Bronchial epithelial cell (primary cell): ENCODE measurements at places on chromosomes 6 and 20.

- DNase-seq: no peak
Observed at GRCh38 chr6:68761985-68762384, 126.9 kb downstream of the ADGRB3 start.

DNA sequence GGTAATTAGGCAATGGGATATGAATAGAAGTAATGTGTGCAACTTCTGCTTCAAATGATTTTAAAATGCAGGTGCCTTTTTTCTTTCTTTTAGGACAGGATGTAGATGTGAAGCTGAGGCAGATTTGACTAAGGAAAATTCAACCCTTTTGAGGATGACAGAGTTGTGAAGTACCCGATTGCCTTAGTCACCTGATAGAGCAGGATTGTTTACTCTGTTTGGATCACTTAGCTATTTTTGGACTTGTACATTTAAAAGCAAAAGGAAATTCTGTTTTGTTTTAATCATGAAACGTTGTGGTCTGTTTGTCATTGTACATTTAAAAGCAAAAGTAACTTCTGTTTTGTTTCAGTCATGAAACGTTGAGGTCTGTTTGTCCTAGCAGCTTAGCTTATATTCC, 143.4 kb downstream of the FAM83B start:
- peak; percentile 70 for DNase-seq

- peak; percentile 66 for DNase-seq
Observed at GRCh38 chr6:9250852-9251251, 815.5 kb upstream of the SLC35B3 start.

DNA sequence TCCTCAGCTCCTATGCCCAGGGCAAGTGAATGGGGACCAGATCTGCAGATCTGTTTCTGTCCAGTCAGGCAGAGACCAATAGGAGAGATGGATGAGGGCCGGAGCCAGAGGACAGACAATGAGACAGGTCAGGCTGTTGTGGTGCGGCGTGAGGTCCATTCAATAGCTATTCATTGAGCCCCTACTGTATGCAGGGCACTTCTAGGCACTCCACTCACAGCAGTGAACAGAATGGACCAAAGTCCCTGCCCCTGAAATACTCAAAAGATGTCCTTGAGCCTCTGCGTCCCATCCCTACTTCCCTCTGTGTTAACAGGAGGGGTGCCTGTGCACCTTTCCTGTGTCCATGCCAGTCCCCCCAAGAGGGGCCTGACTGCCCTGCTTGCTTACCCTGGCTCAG, 8.5 kb upstream of the TULP1 start:
- no peak for DNase-seq

DNA sequence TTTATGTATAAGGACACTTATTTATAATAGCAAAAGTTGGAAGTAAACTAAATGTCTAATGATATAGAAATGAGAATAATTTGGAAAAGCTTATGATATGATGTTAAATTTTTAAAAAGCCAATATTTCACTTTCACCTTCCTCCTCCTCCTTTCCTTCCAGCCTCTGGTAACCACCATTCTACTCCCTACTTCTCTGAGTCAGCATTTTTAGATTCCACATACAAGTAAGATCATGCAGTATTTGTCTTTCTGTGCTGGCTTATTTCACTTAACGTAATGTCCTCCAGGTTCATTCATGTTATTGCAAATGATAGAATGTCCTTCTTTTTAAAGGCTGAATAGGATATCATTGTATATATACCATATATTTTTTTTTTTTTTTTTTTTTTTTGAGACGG, 180.2 kb downstream of the RNF144B start:
- peak; percentile 17 for DNase-seq

DNA sequence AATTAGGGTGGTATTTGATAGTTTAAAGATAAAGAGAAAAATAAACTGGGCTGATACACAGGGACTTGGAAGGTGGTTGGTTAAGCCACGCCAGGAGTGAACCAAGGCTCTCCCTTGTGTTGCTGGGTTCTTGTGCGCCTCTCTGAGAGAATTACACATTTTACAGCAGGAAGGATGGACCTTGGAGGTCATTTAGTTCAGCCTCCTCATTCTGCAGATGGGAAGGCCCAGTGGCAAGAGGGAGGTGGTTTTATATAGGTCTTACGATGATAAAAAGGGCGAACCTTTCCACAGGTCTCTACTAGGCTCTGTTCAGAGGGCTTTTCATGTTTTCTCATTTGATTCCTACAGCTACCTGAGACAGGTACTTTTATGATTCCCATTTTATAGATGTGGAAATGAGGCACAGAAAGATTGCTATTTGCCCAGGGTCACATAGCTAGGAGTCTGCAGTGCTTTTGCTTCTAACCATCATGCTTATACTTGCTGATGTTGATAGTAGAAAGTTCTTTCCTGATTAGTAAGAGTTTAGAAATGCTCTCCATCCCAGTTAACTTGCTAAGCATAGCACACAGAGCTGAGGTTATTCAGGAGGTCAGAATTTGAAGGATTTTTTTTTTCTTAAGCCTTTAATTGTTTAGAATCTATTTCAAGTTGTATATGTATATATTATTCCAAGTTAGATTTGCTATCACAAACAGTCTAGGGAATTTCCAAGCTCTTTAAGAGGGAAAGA, 12.8 kb downstream of the HIVEP1 start:
- peak; percentile 87 for DNase-seq

- DNase-seq: no peak
Observed at GRCh38 chr6:152404086-152404857, 232.9 kb downstream of the SYNE1 start.

DNA sequence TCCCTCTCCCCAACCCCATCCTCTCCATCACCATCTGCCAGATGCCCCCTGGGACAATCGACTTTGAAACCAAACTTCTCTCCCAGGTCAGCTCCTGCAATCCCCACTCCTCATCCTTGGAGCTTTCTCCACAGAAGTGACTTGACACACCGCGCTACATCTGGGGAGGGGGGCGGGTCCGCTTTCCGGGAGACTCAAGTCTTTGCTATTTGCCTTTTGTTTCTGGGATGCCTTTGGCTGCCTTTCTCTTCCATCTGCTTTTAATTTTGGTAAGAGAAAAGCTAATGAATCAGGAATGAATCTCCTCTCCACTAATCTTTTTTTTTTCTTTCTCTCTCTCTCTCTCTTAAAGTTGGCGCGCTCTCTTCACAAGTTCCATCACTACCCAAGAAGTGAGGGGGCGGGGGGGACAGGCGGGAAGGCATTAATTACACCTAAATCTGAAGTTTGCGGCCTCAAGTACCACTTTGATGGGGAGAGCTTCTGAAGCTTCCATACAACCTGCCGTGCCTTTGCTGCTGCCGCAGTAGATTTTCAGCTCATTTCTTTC, 664 bp upstream of the TPBG start:
- peak; percentile 53 for DNase-seq

DNA sequence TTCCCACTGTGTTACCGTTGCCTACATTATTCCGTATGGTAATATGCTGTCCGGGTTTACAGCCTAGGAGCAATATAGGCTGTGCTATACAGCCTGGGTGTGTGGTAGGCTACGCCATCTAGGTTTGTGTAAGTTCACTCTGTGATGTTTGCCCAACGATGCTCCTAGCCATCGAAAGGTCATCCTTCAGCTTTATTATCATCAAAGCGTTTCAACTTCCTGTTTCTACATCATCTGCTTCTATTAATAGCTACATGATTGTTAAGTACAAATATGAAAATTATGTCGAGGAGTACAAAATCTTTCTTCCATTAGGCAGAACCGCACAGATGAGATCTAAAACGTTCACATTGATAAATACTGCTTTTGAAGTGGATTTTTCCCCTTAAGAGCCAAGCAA, 69.9 kb downstream of the PPP1R14C start:
- no peak for DNase-seq

- no peak for DNase-seq
Observed at GRCh38 chr20:37927410-37928095, 24.6 kb downstream of the VSTM2L start.

DNA sequence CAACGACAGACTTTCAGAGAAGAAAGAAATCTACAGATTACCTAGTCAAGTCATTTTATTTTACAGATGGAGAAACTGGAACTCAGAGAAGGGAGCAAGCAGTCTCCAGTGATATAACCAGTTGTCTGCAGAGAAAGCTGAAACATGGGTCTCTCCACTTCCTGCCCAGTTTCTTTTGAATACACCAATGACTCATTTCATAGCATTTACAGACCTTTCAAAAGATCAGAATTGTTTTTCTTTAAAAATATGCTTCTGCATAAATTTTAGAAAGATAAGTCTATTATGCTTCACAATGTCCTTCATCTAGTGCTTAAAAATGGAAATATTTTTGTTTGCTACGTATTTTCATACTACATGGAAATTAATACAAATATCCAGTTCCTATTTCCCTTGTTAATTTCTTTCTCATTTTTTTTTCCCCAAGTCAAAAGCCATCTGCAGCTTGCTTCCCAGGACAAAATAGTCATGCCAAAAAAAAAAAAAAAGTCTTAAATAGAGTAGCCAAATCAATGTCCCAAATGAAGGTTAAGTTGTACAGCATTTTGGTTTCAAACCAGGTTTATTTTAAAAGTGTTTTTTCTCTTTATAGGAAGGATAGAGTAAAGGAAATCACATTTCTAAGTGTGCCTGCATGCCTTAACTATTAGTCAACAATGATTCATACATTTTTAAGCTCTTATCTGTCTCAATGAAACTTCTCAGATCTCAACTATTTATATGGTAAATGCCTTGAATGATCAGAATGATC, 36.9 kb downstream of the ARHGAP18 start:
- DNase-seq: peak; percentile 89

DNA sequence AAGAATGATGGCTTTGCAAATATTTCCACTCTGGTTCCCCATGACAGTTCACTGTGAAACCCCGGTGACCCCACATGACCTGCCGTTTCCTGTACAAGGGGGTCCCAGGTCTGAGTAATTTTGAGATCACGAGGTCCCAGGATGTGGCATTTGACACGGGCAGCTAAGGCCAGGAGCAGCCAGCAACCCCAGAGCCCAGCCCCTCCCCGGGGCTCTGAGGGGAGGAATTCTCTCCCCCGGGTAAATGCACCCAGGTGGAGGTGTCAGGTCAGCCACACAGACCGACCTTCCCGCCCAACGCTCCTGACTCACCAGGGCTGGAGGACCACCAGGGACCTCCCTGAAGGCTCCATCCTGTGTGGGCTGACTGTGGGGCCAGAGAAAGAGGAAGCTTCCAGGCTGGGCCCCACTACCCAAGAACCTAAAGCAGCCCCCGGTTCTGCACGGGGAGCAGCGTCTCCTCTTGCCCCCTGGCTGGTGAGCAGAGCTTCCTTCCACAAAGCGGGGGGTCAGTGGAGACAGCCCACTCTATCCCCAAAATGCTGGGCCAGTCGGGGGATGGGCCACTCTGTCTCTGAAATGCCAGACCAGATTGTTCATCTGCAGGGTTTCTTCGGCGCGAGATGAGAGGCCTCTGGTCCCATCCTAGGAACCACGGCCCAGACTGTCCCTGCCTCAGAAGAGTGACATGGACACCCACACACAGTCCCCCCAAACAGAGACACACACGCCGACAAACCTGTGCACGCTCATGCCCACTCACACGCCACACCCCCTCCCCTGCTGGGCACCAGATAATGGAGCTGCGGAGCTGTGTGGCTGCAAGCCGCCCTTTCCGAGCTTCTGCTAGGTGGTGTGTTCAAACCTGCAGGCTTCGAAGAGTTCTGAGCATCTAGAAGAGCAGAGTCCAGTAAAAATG, 23.4 kb upstream of the SLCO4A1 start:
- DNase-seq: no peak

- no peak for DNase-seq
Observed at GRCh38 chr20:5827098-5827853, 77.1 kb downstream of the SHLD1 start.

GRCh38 chr20:46117704-46118467, at the start of gene CD40:
Gene CD40 (plus strand): TSS chr20:46118314. CDS start chr20:46118344, 30 bp downstream.
- peak; percentile 64 for DNase-seq

GRCh38 chr6:131844243-131844841, 36.5 kb downstream of the ENPP1 start:
- peak; percentile 79 for DNase-seq
